Activated CD4-positive, alpha-beta T cell treated with anti-CD3 and anti-CD28 coated beads, Interleukin-2, amount 10 ng/mL, durations not matched to agents 24 days and 14 days (primary cell): ENCODE measurements at places on chromosomes 12 and 14.
A peak's percentile ranks its signal among the peaks of the same experiment; 100 is the strongest.

- no peak for DNase-seq
Observed at GRCh38 chr12:123105211-123105826, 45.6 kb downstream of the PITPNM2 start.

GRCh38 chr14:77347751-77348150, 26.9 kb downstream of the GSTZ1 start:
- no peak for DNase-seq

DNA sequence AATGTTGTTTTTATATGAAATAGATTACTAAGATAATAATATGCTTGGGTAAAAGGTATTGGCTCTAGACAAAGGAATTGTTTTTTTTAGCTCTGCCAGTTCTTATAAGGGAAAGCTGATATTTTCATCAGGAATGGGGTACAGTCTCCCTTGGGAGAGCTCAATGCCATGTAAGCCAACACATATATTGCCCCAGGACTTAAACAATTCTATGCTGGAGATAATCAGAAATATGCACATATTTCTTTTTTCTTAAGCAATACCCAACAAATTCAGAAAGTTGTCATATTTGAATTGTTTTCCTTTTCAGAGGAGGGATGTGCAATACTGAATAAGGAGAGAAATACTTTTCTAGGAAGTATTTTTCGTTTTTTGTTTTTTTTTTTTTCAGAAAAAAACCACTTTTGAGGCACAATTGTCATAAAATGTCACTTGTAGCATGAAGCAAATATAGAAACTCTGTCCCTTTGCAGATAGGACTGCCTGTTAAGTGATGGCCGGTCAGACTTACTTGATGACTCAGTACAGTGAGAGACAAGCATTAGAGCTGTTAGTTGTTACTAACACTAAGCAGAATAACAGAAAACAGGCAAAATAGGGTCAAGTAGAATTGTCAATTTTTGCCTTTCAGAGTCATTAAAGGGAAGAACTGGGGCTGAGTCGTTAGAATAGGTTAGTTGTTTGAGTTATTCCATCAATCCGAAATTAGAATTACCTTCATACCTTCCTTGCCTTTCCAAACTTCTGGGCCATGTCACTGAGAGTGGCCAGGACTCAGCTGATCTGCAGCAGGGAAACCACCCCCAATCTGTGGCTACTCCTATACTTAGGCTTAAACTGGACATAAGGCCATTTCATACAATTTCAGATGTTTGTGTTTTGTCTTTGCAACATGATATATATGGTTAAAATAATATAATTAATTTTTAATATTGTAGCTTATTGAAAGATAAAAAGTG, 168.1 kb downstream of the SLC38A4 start:
- DNase-seq, result no peak

DNA sequence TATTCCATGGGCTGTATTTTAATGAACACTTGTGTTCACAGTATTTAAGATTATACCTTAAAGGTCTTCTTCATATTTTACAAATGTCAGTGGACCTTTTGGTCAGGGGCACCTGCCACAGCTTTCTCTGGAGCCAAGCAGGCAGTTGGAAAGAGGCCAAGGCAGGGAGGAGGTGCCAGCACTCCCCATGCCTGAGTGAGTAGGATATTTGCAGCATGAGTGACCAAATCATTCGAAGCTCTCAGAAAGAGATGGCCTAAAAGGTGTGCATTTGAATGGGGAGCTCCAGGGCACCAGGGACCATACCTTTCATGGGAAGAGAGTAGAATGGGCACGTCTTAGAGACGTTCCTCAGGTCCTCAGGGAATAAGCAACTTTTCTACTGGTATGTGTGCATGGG, 121.6 kb downstream of the GPR135 start:
- DNase-seq, result no peak

- no peak for DNase-seq
Observed at GRCh38 chr14:70794294-70794693, 15.0 kb downstream of the MAP3K9 start.

DNA sequence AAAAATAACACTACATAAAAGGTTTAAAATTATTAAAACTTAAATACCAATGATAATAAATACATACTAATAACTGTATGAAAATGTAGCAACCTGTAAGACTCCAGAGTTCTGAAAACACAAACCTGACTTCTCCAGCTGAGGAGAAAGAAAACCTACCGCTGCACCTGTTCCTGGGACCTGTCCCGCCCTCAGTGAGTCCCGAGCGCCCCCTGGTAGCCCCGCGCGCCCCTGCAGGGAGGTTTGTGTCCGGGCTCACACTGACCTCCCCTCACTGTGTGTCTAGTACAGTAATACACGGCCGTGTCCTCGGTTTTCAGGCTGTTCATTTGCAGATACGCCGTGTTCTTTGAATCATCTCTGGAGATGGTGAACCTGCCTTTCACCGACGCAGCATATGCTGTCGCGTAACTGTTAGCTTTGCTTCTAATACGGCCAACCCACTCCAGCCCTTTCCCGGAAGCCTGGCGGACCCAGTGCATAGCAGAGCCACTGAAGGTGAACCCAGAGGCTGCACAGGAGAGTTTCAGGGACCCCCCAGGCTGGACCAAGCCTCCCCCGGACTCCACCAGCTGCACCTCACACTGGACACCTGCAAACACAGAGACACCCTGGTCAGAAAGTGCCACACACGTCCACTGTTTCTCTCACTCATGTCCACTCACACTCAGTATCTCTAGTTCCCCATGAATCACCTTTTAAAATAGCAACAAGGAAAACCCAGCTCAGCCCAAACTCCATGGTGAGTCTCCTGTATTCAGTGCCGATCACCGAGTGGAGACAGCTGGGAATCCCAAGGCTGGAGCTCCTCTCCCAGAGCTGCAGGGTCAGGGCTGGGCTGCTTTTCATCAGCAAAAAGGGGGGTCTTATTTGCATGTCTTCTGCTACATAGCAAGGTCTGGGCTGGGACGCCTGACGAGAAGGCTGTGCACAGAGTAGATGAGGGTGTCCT, 1276.3 kb downstream of the TMEM121 start:
- no peak for DNase-seq

DNA sequence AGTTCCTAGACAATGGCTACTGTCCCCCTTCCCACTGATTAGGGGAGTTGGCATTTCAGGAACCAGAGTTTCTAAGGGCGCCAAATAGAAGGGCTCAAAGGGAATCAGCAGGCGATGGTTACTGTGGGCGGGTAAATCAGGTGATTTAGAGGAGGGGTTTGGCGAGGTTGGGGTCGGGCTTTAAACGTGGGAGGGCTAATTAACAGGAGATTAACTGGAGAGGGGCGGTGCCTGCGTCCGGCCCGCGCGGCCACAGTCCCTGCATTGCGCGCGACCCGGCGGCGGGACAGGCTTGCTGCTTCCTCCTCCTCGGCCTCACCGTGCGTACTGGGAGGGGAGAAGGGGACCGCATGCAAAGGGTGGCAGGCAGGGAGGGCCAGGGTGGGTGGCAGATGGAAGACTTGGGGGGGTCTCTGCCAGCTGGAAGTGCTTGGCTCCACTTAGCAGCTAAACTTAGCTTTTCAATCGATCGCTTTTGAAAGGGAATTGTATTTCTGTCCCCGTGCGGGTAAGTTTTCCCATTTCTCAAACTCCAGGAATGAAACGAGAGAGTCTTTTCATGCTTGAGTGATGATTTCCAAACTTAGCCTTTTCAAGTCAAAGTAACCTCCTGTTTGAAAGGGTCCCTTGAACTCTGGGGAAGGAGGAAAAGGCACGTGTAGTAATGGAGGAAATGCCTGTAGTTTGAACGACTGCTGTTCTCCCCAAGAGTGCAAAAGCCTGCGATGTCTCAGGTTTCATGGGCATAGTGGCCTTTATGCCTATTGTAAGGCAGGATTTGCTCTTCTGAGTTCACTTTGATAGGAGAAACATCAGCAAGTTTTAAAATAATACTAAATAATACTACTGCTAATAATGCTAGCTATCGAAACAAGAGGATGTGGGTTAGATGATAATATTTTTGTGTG, at the start of gene MGST1:
Gene MGST1, plus strand, starts transcription at position 255 of the 908 bp plus-strand sequence. CDS start 6,608 bp downstream, outside the sequence.
- DNase-seq, result no peak

DNA sequence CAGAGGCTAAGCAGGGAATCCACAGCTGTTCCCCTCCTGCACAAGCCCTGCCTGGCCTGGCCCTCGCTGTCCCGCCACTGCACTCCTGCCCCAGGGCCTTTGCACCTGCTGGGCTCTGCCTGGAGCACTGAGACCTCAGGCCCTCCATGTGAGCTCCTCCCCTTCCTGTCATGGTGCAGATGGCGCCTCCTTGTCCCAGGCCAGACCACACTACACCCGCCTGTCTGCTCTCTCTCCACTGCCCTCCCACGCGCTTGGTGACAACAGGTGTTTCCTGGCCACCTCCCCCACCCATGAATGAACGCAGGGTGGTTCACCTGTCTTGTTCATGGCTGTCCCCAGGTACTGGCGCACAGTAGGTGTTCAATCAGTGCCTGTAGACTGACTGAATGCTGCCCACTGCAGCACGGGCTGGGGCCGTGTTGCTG, 82.9 kb downstream of the NCOR2 start:
- DNase-seq, result no peak

DNA sequence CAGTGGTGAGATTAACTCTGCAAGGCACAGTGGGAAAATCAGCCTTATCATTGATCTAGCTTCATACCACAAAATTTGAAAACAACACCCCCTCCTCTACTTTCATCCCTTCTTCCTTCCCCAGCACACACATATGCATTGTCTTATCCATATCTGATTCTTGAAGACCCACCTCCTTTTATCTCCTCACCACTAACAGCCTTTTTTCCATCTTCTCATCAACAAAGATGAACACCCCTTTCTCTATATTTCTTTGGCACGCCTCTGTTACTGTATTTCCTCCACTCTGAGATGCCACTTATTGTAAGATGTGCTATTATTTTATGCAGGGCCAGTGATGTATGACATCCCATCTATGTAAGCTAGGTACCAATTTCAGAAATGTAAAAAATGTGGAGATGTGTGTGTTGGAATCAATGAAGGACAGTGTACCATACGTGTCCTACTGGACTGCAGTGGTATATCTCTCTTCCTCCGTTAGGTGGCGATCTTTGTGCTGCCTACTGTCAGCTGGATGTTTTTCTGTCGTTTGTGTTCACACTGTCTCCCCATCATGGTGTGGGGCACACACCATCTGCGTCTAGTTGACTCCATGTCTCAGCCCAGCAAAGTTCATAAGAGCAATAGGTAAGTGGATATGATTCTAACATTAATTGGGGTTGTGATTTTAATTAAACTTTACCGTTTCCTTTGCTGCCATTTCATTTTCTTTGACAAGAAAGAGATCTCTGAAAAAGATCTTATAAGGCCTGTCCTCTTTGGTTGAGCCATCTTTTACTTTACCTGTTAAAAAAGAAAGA, 24.0 kb downstream of the CCDC38 start:
- DNase-seq, result peak; percentile 84

- DNase-seq, result no peak
Observed at GRCh38 chr12:18706798-18707197, 31.0 kb downstream of the PLCZ1 start.

DNA sequence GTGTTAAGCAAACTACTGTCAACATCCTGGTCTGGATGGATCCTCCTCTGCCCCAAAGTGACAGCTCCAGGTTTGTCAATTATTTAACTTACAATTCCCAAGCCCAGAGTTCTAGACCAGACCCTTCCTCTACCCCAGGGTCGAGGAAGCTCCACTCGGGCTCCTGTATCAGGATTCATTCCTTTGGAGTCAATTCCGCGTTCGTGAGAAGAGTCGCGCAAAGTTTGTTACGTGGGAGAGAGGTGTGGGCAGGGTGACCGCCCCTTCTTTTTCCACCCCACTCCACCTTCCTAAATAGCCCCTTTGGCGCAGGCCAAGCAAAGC, 479 bp downstream of the SEL1L start:
- DNase-seq, result no peak

- DNase-seq, result no peak
Observed at GRCh38 chr12:111431772-111432171, 26.0 kb downstream of the SH2B3 start.

GRCh38 chr14:90449411-90449810, 52.6 kb downstream of the CALM1 start:
- no peak for DNase-seq

- no peak for DNase-seq
Observed at GRCh38 chr14:85909581-85909980, 379.6 kb downstream of the FLRT2 start.

DNA sequence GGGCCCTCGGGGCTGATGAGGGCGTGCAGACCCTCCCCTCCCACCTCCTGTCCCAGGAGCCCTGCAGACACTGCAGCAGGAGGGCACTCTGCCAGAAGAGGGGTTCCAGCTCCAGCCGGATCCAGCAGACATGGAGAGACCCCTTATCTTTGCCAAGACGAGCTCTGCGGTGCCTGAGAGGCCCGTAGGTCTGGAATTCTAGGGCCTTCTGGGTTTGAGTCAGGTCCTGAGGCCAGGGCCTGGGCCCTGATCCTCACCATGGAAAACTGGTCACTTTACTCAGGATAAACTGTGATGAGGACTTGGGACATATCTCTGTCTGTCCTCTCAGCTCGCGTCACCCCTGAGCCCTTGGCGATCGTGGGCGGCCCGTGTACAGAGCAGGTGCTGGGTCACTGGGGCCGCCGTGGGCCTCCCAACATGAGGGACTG, 13.8 kb downstream of the MEG3 start:
- no peak for DNase-seq

DNA sequence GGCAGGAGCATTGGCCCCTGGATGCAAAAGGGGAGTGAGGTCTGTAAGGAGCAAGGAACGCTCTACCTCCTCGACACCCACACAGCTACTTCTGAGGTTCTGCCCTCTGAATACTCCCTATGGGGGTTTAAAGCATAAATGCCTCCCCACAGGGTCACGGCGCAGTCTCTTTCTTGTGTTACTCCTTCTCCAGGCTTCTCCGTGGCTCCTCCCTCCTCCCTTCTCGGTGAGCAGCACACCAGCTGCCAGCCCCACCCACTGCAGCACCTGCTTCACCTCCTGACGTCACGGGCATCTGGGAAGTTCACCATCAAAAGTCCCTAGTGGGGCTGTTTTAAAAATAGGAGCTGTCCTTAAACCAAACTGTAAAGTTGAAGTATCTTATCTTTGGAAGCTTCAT, 67.3 kb downstream of the SPTB start:
- DNase-seq, result peak; percentile 61

- DNase-seq, result no peak
Observed at GRCh38 chr12:18261273-18261672, at the start of gene PIK3C2G. TSS of gene PIK3C2G (plus strand) at chr12:18261518. CDS start at chr12:18282082, 20,564 bp downstream.

DNA sequence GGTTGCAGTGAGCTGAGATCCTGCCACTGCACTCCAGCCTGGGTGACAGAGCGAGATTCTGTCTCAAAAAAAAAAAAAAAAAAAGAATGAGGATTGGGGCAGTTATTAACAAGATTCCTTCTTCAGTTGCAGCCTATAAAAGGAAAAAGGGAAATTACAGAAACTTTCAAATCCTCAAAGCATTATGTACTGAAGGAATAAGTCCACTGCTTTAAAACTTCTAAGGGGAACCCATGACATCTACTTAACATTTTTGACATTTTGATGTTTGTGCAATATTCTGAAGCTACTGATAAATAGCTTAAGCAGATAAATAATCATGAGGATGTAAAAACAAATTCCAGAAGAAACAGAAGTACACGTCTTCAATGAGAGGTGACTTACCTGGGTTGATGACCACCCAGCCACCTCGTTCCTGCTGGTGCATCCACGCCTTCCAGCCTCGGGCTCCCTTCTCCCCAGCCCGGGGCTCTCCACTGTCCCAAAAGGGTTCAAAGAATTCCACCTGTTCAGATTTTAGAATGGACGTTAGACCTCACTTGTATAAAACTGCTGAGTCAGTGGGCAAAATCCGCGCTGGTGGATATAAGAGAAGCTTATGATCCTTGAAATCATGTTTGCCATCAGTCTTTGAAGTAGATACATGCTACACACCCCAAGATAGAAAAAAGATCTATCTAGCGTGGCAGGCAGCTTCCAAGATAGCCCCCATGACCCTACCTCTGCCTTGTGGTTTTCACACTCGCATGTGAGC, 33.7 kb downstream of the NRDE2 start:
- DNase-seq, result no peak

GRCh38 chr14:50941151-50941550, 3.1 kb downstream of the PYGL start:
- no peak for DNase-seq

- DNase-seq, result no peak
Observed at GRCh38 chr14:37172024-37172869, at the start of gene SLC25A21. TSS of gene SLC25A21 (minus strand) at chr14:37172606.
